Fibroblast of skin of abdomen (primary cell): ENCODE measurements at places on chromosomes 6 and 20.

GRCh38 chr6:28207510-28208110 is 17.5 kb upstream of the ZSCAN9 start:
- no peak for DNase-seq

DNA sequence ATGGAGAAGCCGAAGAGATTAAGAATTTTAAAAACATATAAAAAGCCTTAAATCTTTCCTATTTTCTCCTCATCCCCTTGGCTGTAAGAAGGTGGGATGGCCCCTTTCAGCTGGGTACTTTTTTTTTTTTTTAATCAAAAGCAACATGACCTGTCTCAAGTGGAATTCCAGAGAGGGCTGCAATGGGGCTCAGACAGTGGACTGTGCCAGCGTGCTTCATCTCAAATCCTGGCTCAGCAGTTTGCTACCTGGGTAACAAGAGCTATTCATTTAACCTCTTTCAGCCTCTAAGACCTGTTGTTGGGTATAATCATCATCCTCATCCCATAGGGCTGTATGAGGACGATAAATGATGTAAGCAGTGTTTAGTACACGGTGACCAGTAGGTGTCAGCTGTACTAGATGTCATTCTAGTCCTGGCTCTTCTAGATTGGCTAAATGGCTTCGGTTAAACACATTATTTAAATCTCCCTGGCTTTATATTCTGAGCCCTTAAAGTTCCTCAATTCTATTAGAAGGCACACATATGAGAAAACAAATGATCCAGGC is 6.9 kb upstream of the PPP1R3G start:
- no peak for DNase-seq

GRCh38 chr6:56899311-56899710 is 55.6 kb upstream of the BEND6 start:
- peak; percentile 55 for DNase-seq

DNA sequence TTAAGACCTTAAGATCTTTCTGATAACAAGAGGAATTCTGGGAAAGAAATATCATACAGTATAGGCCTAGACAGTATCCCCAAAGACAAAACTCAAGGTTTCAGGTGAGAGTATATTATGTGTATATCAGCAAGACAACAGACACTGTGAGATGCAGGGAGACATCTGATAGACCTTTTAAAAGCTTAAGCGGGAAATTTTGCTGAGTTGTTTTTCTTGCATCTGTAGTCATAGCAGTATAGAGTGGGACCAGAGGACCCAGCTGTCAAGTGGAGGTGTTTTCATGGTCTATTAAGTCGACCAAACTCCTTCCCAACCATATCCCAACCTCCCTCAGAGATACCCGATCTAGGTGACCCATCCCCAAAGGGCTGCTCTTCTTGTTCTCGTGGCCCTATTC is 98.1 kb upstream of the THEMIS start:
- no peak for DNase-seq

GRCh38 chr6:19547507-19547906 is 289.7 kb upstream of the ID4 start:
- no peak for DNase-seq
